8988T (cell line): ENCODE measurements at places on chromosomes 12 and 14.

DNA sequence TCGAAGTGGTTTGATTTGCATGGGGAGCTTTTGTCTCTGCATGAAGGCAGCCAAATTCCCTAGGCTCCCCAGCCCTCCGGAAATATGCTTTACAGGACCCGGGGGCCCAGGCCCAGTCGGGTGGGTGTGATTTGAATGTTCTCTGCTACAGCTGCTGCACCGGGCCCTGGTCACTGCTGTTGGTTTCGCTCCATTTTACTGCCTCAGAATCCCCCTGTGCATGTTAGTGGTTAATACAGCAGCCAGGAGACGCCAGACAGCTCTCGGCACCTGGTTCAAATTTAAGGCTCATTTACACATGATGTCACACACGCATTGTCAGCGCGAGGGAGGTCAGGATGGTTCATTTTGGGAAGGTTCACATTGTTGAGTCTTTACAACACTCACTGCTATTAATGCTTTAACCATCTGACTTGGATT is 99.6 kb downstream of the SLC38A6 start:
- DNase-seq, result no peak

GRCh38 chr12:31578632-31579031 is 12.3 kb downstream of the DENND5B start:
- no peak for DNase-seq

- DNase-seq, result no peak
Observed at GRCh38 chr12:65106948-65107347, 14.2 kb downstream of the WIF1 start.

GRCh38 chr14:58749066-58749669 is 111.4 kb downstream of the DACT1 start:
- DNase-seq, result no peak

DNA sequence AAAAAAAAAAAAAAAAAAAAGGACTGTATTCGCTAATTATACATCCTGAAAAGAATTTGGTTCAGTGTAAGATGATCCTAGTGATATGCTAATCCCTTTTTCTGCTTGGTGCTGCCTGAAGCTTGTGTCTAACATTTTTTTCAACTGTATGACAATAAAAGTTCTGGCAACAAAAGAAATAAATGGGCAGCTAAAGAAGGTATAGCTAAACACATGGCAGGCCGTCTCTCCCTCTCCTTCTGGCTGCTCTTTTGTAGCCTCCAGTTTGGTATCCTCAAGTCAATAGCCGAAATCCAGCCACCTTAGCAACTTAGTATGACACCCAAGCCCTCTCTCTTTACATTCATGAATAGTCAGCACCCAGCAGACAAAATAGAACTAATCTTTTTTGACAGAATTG is 198.3 kb upstream of the OTX2 start:
- DNase-seq, result no peak

GRCh38 chr12:10392394-10392930 is 2.6 kb upstream of the KLRK1 start:
- DNase-seq, result no peak

DNA sequence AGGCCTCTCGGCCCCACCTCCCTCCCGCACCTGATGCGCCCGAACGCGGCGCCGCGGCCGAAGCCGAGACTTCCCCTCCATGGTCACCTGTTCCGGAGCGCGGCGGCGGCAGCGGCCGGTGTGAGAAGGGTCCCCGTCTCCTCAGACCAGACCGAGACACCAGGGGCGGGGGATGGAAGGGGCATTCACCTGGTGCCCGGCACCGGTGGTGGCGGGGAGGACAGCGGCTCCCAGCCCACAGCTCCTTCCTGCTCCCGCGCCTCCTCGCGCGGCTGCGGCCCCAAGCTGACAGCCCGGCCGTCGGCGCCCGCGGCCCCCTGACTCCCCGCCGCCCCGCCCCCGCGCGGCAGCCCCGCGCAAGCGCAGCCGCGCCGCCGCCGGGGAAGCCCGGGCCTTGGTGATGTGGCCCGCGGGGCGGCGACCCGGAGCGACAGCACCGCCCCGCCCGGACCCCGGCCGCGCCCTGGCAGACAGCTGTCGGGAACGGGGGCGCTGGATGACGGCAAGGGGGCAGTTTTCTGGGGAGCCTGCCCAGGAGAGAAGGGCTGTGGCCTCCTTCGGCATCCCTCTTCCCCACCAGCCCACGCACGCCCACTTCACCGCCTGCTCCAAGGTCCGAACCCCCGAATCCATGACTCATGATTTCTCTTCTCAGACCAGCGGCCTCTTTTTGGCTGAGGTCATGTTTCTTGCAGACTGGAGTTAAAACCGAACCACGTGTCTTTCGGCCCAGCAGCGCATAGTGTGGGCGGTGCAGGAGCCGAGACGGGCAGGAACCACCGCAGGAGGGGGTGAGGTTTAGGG is at the start of gene SLC41A2:
Gene SLC41A2 (minus strand): TSS at position 290 of the 804 bp plus-strand sequence. CDS start 29,763 bp downstream, outside the sequence.
- peak; percentile 76 for DNase-seq

GRCh38 chr12:113142173-113142885 is 6.8 kb upstream of the RASAL1 start:
- no peak for DNase-seq

GRCh38 chr12:10867381-10867780 is 16.7 kb downstream of the PRH1 start:
- DNase-seq, result no peak

DNA sequence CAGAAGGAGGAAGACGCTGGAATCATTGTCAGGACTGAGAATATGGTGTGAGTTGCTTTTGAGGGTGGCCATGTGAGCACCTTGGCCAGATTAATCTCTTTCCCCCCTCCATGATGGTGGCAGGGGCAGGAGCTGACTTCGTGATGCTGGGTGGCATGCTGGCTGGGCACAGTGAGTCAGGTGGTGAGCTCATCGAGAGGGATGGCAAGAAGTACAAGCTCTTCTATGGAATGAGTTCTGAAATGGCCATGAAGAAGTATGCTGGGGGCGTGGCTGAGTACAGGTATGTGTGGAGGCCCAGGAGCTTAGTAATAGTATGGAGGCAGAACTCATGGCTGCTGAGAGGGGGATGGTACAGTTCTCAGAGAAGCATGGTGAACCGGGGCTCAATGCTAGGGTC is 4.3 kb downstream of the TINF2 start:
- no peak for DNase-seq

DNA sequence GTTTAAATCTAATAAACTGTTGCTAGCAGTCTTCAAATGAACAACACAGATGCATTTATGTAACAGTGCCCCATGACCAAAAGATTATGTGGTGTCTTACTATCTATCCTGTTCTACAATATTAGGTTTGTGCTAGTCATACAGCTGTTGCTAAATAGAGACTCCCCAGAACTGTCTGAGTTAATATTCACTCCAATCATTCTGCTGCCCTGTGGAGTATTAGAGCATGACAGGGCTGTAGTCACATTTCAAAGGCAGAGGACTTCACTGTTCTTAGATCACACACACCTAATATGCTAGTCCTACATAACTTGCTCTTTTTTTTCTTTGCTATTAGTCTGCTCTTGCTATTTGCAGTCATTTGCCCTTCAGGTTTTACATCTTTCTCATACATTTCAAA is 157.6 kb upstream of the MDGA2 start:
- no peak for DNase-seq

- no peak for DNase-seq
Observed at GRCh38 chr12:1171657-1172408, 180.8 kb downstream of the ERC1 start.

- DNase-seq, result peak; percentile 27
Observed at GRCh38 chr12:41663598-41664265, 475.6 kb downstream of the PDZRN4 start.

DNA sequence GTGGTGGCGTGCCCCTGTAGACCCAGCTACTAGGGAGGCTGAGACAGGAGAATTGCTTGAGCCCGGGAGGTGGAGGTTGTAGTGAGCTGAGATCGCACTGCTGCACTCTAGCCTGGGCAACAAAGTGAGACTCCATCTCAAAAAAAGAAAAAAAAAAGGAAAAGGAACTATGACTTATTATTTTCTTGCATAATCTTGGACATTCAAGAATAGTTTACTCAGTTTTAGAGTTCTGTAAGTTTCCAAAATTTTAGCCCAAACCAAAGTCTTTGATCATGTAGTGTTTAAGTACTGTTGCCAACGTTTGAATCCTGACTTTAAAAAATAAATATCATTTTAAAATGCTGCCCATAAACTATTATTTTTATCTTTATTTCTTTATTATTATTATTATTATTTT is 6.2 kb downstream of the PSMA6 start:
- no peak for DNase-seq

- DNase-seq, result no peak
Observed at GRCh38 chr12:47302111-47302671, 222.4 kb upstream of the AMIGO2 start.

- no peak for DNase-seq
Observed at GRCh38 chr12:29889737-29890136, 106.0 kb upstream of the TMTC1 start.
